ENCODE measurements at places on chromosomes 6 and 20. TPM values are rescaled to one million over a fixed set of nuclear protein-coding genes. Genes with fewer than 3 reads are reported as not detected.

GRCh38 chr6:12301018-12301417 is 10.9 kb downstream of the EDN1 start:
- DNase-seq, result no peak

DNA sequence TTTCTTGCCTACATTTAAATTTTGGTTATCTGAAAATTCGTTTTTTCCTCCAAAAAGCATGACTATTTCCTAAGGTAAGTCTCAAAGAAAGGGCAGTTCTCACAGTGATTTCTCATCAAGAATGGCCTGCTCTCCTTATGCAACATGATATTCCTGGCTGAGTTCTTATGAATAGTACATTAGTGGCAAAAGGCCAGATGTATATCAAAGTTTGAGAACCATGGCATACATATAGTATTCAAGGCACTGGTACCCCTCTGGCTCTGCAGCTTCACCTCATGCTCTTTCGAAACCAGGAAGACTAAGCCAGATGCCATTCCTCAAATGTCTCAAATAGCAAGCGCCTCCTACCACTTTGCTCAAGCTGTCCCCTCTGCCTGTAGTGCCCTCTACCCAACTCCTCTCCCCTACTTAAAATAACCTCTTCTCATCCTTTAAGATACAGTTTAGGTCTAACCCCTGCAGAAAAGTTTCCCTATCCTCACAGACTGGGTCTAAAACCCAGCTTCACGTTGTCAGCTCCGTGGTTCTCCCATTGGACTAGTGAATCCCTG is 280.3 kb downstream of the HACE1 start:
- DNase-seq, result no peak

- DNase-seq, result no peak
Measured at GRCh38 chr6:116327803-116328527, 42.8 kb upstream of the DSE start.

DNA sequence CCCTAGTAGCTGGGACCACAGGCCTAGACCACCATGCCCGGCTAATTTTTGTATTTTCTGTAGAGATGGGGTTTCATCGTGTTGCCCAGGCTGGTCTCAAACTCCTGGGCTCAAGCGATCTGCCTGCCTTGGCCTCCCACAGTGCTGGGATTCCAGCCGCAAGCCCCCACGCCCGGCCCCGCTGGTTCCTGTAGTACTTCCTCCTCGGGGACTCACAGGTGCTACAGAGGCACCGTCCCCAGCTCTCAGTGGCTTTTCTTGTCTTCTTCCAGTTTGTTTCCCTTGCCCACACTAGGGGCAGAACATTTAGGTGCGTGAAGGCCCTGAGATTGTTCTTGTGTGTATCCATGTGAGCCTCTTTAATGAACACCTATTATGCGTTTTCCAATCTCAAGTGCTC is 773 bp upstream of the ZBP1 start:
- no peak for DNase-seq

GRCh38 chr6:166933396-166933795 is 23.0 kb downstream of the RNASET2 start:
- no peak for DNase-seq

DNA sequence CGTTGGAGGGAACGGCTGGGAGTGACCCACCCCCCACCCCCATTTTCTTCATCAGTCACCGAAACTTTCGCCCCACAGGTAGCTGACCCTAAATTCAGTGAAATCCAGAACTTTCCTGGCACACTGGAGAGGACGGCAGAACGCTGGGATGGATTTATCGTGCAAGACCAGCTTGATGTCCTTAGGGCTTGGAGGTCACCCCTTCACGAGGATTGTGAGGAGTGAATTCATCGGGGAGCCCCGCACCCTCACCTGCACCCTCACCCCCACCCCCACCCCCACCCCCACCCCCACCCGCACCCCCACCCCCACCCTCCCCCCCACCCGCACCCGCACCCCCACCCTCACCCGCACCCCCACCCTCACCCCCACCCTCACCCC is 13.3 kb upstream of the TCFL5 start:
- DNase-seq, result no peak

DNA sequence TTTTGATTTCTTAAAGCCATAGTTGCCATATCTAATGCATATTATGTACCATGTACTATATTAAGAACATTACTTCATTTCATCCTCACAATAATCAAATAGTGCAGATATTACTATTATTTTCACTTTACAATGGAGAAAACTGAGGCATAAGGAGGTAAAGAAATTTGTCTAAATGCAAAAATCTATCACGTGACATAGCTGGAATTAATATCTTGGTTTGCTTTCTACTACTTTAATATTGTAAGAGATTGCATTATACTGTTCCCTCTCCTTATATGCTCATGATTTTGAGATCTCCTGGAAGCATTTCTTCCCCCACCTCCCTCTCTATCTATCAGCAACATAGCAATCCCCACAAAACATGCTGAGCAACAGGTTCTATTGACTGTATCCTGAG is 330.8 kb upstream of the SPTLC3 start:
- no peak for DNase-seq

- no peak for DNase-seq
Measured at GRCh38 chr6:90080876-90081481, 186.7 kb downstream of the GJA10 start.

- DNase-seq, result no peak
Measured at GRCh38 chr20:51800872-51801121, 1.5 kb downstream of the SALL4 start.

DNA sequence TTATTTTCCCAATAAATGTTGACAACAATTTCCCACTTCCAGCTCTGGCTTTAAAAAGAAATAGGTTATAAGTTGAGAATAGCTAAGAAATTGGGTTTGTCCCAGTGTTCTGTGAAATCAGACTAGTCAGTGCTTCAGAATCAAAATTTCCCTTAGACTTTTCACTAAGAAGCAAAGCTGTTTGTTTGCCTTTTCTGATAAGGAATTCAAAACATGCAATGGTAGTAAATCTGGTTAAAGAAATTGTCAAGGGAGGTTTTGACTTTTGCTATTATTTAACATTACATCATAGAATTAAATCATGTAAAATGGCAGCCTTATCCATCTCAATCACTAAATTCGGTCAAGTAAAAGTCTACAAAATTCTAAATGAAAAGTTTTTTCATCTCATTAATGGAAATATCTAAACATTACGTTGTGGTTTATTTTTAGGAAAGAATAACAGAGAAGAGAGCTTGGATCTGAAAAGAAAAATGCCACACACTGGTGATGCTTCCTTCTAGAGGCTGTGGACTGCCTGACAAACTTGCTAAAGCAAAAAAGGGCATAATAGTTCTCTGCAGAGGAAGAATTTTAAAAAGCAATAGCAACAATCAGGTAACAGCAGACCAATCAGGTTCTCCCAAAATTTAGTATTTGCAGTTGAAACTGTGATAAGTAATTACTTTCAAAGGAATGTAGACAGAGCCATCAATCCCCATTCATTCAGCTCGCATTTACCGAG is 36.4 kb downstream of the PLAGL1 start:
- no peak for DNase-seq

GRCh38 chr6:87066449-87067333 is 28.2 kb downstream of the CGA start:
- no peak for DNase-seq

- no peak for DNase-seq
Measured at GRCh38 chr6:158663625-158664165, 13.8 kb downstream of the SYTL3 start.

GRCh38 chr6:149173222-149173621 is 144.3 kb upstream of the TAB2 start:
- DNase-seq, result no peak

GRCh38 chr6:162728706-162729105 is 932 bp downstream of the PACRG start:
- DNase-seq, result no peak

PLCB4 gene
- 32.4 TPM for total RNA-seq

DDX43 gene
- 0.85 TPM for total RNA-seq

ZNF165 gene
- total RNA-seq, result 0.47 TPM

AKAP12 gene
- total RNA-seq, result 40.1 TPM

SLC35D3 gene
- total RNA-seq, result not detected

DLL1 gene
- total RNA-seq, result 22.0 TPM

KCNK16 gene
- not detected for total RNA-seq

NKX2-2 gene
- total RNA-seq, result not detected

ADA gene
- total RNA-seq, result 6.3 TPM
